ENCODE measurements at places on chromosomes 1 and 21.

- no peak for DNase-seq
Measured at GRCh38 chr1:156217871-156218270, 5.1 kb downstream of the PMF1 start.

- DNase-seq: no peak
Measured at GRCh38 chr1:116372191-116372590, 853 bp upstream of the ATP1A1 start.

DNA sequence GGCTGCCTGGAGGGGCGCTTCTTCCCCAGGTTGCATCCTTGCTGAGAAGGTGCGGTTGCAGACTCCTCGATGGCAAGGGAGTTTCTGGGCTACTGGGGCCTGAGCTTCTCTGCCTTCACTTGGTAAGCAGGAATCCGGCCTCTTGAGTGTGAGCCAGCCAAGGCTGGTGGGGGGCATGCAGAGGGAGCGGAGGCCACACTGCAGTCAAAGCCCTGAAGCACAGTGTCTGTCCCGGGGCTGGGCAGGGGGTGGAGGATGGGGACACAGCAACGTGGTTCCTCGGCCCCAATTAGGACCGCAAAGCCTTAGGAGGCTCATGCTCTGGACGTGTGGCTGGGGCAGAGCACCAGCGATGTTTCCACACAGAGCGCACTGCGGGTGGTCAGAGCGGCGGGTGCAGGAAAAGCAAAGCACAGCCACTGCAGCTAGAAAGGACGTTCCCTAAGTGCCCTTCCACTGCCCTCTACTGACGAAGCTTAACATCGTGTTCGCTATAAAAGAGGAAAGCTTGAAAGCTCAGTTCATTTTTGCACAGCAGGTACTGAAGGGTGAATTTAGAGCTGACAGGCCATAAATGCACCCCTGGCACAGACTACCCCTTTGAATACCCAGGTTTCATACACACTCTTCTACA lies 60.7 kb upstream of the COG2 start:
- DNase-seq: no peak

DNA sequence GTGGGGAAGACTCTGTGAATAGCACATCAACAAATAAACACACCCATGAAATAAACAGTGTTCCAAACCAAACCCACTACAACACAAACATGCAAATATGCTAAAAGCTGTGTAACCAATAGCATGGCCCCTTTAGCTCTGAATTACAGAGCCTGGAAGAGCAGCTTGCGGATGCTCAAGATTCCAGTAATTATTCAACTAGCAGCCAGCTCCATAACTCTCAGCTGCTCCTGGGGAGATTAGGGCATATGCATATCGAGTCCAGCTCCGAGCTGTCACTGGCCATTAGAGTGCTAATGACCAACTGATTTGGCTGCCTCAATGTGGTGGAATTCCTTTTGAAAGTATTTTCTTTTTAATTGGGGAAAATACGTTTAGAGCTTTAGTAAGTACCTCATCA lies 207.1 kb downstream of the HHAT start:
- DNase-seq: no peak

DNA sequence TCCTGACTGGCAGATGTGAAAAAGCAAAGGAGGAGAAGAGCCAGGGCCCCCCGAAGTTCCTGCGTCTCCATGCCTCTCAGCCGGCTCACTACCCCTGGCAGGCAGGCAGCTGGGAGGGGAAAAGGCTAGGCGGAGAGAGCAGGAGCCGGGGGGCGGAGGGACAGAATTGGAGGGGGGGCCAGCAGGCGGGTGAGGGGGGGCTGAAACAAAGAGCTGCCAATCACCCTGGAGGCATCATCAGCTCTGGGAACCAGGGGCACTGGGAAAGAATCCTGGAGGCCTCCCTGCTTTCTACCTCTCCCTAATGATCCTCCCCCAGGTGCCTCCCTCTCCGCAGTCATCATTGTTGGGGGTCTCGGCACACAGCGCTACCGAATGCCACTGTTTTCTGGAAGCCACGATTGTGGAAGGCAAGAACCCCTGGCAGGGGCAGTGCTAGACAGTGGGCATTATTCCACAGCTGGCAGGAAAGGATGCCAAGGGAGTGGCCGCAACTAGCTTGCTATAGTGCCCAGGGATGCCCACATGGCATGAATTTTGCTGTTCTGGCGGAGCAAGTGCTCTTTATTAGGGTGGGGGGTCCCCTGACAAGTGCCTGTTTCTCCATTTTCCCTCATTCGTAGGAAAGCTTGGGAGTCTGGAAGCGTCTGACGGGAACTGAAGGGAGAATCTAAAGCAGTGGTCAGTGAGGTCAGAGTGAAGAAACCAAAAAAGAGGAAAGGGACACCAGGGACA lies at the start of gene THBS3:
THBS3 (minus strand) TSS at position 92 of the 735 bp plus-strand sequence; CDS start at position 71, 21 bp downstream.
- DNase-seq: no peak

GRCh38 chr1:24540051-24540905 lies 15.6 kb upstream of the NCMAP start:
- DNase-seq: no peak

GRCh38 chr1:227170361-227171166 lies 147.7 kb downstream of the CDC42BPA start:
- DNase-seq: no peak

DNA sequence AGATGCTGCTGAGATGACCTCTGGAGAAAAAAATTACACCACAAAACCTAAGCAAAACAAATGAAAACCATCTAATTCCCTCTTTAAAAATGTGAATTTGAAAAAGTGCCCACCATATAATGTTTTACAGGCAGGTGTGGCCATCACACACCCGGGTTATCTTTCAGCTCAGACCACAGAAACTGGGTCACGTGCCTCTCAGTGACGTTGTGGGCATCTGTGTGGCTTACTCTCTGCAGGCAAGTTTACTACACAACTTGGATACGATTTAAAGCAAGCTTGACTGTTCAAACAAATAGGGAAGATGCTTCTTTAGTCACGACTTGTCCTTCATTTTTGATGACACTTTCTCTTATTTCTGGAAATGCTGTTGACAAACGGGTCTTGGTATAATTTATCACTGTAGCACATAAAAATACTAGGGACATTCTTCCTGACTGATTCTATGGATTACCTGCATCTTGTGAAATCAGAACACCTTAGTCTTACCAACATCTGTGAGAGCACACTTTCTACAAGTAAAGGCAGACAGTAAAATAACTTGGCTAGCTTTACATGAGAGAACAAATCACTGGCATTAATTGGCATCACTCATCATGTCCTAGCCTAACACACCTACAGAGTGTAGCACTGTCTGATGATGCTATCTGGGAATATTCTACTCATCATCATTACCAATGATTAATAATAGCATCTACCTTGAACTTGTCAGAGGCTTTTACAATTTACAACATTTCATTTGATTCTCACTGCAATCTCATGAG lies 89.3 kb upstream of the EDEM3 start:
- DNase-seq: peak; percentile 41

GRCh38 chr1:172650474-172651193 lies 8.3 kb upstream of the FASLG start:
- DNase-seq: no peak

GRCh38 chr1:18951416-18951815 lies 5.1 kb downstream of the IFFO2 start:
- DNase-seq: no peak
